Activated T-cell treated with anti-CD3 and anti-CD28 coated beads, Interleukin-2, amount 50 U/mL, for 72 hours (primary cell): ENCODE measurements at places on chromosomes 12 and 14.

DNA sequence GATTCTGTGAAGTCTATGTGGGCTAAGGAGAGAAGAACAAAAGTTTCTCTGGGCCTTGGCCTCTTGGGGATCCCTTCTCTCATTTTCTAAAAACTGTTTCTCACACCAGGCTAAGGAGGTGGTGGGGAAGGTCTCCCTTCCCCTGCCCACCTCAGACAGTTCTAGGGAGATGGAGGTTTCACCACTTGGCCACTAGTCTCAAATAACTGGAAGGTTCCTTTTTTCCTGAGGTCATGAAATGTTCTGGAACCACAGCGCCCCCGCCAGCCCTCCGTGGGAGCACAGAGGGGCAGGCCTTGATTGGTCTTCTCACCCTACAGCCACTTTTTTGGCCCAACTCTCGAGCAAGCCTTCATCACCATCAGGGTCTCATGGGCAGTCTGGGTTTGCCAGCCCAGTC lies 12.6 kb downstream of the C12orf43 start:
- DNase-seq: no peak

DNA sequence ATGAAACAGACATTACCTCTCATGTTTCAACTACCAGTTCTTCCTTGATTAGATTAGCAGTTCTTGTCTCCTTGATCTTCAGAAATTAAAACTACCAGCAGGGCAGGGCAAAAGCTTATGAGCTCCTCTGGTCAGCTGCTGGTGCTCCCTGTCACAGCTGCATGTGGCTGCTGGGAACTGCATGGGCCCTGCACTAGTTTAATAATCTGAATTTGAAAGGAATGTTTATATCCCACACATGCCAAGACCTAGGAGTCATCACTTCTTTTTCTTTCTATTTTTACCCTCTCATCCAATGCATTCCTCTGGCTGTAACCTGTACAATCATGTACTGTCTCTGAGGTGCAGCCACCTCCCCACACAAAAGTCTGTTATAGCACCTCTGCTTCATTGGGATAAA lies 73.9 kb downstream of the ARMH4 start:
- DNase-seq: no peak

GRCh38 chr14:71319666-71320065 lies 412.4 kb downstream of the PCNX1 start:
- DNase-seq: no peak

DNA sequence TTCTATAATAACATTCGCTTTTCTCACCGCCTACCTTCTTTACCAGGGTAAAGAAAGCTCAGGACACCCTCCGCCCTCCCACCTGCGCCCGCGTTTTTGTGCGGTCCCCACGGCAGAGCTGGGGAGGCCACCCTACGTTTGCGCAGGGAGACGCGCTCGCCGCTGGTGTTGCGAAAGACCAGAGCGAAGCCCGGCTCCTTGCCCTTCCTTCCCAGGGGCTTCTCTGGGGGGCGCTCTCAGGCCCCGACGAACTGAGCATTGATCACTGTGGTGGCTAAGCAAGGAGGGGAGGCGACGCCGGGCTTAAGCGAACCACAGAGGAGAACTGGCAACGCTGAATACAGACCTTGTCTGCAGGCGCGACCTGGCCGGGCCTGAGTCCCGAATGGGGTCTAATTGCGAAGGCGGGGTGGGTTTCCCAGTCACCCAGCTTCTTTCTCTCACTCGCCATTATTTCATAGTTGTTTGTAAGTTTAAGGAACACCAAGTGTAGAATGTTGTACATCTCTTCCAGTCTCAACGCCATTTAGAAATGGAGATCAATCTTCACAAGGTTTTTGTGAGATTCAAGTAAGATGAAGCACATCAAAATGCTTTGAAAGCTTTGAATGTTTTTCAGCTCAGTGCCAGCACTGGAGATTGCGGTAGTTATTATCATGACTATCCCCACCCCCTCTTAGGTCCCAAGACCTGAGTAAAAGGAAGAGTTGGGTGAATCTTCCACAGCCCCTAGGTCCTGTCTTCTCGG lies 1.7 kb upstream of the NKX2-1 start:
- DNase-seq: no peak

- no peak for DNase-seq
These were observed 148.6 kb downstream of the TSPAN9 start for GRCh38 chr12:3225796-3226180.

GRCh38 chr12:66196806-66197205 lies 7.8 kb downstream of the IRAK3 start:
- no peak for DNase-seq

DNA sequence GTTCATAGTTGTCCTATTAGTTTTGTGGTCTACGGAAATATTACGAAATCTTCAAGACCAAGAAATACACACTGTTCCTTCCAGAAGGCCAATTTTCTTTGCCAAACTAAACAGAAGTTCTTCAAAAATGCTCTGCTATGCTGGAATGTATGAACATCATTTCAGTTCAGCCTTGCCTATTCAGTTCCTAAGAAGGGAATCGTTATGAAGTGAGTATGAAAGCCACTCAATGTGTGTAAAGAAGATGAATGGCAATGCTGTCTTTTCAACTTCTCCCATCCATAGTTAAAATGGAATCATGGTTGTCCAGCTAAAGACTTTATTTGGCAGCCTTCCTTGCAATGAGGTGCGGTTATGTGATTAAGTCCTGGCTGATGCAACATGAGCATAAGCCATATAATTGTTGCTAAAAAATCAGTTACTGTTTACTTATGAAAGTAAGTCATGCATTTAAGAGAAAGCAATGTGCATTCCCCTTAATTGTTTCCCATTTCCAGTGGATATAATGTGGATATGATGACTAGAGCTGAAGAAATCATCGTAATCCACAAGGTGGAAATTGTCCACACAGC lies 73.8 kb upstream of the PTPRR start:
- DNase-seq: no peak

- DNase-seq: no peak
These were observed 117.8 kb downstream of the DUSP6 start for GRCh38 chr12:89234324-89235114.

DNA sequence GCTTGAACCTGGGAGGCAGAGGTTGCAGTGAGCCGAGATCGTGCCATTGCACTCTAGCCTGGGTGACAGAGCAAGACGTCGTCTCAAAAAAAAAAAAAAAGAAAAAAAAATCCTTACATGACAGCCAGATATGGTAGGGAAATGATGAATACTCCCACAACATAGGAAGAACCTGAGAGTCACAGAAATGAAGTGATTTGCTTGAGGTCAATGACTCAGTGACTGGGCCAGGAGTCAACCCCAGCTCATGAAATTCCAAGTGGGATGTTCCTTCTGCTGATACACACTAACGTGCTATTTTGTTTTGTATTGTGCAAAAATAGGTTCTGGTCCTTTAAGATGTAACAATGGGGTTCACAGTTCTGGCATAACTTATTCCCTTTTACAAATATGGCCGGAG lies 9.0 kb downstream of the RHOF start:
- DNase-seq: no peak

GRCh38 chr14:23430016-23430722 lies 5.3 kb downstream of the MYH7 start:
- DNase-seq: no peak

DNA sequence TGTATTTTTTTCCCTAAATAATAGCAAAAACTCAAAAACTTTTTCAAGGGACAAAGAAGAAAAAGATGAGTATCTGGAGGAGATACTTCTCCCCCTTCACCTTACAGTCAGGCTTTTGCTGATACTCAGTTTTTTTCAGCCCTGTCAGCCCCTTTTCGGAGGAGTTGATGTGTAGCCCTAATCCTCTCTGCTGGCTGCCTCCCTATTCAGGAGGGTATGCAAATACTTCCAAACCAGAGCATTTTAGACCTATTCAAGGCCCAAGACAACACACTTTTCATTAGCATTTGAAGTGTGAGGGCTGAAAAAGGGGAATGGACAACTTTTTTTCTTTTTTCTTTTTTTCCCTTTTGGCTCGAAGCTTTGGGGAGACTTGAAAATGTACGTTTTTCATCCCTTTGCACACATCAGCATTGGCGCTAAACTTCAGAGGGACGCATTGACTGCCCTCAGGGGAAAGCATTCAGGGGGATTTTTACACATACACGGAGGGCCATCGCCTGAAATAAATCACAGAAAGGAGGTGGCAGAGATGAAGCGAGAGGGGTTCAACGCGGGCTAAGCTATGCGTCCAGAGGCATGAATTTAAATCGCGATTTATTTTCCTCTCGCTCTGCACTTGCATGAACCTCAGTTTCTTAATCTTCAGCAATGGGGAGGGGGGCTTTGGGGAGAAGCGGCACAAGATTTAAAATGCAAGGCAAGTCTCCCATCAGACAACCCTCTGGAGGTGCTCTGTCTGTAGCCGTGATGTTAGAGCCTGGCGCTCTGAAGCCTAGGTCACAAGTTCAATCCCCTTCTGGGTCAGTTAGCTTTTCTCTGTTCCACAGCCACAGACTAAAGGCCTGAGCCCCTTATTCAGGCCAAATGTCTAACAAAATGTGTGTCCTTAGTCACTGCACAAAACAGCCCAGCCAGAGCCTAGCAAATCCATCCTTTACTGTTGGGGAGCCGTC lies 86.3 kb downstream of the ASCL1 start:
- DNase-seq: no peak
